ENCODE measurements at places on chromosomes 4 and X. TPM values are rescaled to one million over a fixed set of nuclear protein-coding genes. Genes with fewer than 3 reads are reported as not detected.

Gene WAS
- 13.4 TPM for polyA plus RNA-seq

Gene TSPYL2
- polyA plus RNA-seq = 10.0 TPM

Gene DNAAF6
- polyA plus RNA-seq = not detected

Gene RIBC1
- 0.47 TPM for polyA plus RNA-seq

Gene CHRDL1
- polyA plus RNA-seq = not detected

Gene AMTN
- polyA plus RNA-seq = not detected

All from CD4-positive, alpha-beta memory T cell (primary cell).